ENCODE measurements at places on chromosomes 2 and 18.

GRCh38 chr2:230600285-230600684 is 112.4 kb upstream of the CAB39 start:
- no peak for DNase-seq

GRCh38 chr2:32229635-32230034 is 35.1 kb downstream of the NLRC4 start:
- no peak for DNase-seq

DNA sequence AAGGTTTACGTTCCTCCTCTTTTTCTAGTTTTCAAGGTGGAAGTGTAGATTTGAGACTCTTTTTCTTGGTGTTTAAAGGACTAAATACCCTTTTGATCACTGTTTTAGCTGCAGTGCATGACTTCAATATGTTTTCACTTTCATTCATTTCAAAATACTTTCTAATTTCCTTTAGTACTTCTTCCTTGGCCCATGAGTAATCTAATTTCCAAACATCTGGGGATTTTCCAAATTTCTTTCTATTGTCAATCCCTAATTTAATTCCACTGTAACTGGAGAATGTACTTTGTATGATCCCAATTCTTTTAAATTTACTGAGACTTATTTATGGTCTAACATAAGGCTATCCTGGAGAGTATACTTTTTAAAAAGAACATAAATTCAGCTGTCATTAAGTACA is 3.8 kb upstream of the RHBDD1 start:
- DNase-seq, result no peak

DNA sequence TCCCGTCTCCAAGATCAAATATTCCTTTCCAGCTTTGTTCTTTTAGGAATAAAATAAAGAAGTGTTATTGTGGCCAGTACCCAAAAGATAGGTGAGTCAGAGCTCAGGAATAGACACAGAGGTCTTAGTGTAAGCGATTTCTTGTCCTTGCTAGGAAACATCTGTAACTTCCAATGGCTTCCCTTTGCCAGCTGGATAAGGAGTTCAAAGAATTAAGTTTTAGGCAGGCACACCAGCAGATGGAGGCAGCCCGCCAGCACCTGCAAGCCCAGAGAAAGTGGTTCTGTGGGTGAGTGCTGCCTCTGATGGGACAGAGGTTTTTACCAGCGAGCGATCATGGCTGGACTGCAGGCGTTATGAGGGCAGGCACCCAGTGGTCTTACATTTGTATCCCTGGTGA is 125.4 kb downstream of the MGAT5 start:
- DNase-seq, result no peak

GRCh38 chr2:199485732-199486335 is 28.1 kb upstream of the SATB2 start:
- no peak for DNase-seq

DNA sequence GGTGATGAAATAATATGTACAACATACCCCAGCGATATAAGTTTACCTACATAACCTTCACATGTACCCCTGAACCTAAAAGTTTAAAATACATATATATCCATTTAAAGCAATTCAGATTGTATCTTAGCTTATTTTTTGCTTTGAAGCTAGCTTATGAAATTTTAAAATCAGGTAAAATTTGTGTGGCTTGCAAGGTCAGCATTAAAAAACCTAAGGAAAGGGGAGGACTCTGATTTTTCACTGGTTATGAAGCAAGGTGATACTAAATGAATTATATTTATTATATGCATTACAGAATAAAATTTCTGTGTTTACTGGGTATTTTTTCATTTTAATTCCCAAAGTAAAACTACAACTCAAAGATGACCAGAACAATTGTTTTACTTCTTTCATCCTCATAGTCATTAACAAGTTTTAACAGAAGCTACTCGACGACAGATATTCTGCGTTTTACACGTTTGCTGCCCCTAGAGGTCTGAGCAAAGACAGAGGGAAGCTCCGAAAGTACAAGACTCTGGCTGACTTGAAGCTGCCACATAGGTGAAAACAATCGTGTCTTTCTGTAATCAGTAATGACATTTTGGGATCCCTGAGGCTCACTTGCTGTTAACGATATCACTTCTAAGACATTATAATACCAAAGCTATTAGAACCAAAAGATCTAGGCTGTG is 17.1 kb downstream of the PKP4 start:
- no peak for DNase-seq

- no peak for DNase-seq
Observed at GRCh38 chr2:30729031-30729430, 78.2 kb downstream of the CAPN13 start.

DNA sequence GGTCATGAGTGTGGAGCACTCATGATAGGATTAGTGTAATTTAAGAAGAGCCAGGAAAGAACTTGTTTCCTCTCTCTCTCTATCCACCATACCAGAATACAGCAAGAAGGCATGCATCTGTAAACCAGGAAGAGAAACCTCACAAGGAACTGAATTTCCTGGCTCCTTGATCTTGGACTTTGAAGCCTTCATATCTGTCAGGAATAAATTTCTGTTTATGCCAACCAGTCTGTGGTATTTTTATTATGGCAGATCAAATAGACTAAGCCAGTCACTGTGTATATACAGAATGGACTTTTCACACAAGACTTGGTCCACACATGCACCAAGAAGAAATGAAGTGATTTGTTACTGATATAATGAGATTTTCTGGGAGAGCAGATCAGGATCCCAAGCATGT is 930.1 kb upstream of the TMEFF2 start:
- DNase-seq, result no peak

DNA sequence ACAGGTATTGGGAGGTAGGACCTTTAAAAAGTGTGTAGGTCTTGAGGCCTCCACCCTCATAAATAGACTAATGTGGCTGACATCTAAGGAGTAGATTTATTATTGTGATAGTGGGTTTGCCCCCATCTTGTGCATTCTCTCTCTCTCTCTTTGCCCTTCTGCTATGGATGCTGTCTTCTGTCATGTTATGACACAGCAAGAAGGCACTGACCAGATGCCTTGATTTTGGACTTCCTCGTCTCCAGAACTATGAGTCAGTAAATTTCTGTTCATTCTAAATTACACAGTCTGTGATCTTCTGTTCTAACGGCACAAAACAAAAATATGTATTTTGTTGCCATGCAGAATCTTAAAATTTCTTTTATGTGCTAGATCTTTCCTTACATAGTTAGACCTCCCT is 66.9 kb downstream of the ATAD2B start:
- no peak for DNase-seq

GRCh38 chr2:77428946-77429345 is 93.2 kb downstream of the LRRTM4 start:
- no peak for DNase-seq

- DNase-seq, result no peak
Observed at GRCh38 chr18:58344861-58345463, 283.9 kb downstream of the ALPK2 start.

Data from epithelial cell of prostate (primary cell).